Stimulated activated CD8-positive, alpha-beta memory T cell treated with anti-CD3 and anti-CD28 coated beads, Interleukin-4, amount 100 ng/mL, for 1 hour (primary cell): ENCODE measurements at places on chromosomes 11 and 22.

GRCh38 chr11:86144846-86145245, 76.0 kb upstream of the PICALM start:
- no peak for DNase-seq

DNA sequence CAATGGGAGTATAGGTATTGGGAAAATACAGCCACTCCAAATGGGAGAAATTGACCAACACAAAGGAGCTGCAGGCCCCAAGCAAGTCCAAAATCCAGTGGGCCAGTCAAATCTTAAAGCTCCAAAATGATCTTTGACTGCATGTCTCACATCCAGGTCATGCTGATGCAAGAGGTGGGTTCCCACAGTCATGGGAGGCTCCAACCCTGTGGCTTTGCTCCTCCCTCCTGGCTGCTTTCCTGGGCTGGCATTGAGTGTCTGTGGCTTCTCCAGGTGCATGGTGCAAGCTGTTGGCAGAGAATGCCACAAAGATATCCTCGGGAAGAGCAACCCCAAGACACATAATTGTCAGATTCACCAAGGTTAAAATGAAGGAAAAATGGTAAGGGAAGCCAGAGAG, 80.8 kb downstream of the IGLL5 start:
- no peak for DNase-seq

DNA sequence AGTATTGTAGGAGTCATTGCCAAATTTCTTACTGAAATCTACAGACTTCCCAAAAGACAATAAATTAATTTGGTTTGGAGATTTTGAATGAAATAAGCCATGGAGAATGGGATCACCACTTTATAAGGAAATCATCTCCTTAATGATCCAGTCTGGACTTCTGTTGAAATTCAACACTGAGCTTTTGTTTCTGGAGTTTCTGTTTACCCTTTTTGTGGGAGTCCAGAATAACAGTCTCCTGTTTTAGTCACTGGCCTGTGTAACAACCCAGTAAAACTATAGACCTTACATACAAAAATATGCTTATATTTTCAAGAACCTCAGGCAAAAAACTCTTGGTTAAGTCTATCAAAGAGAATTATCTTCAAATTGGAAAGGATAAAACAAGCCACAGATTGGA, 321.7 kb upstream of the PLET1 start:
- DNase-seq, result no peak

GRCh38 chr11:122421702-122422101, 233.8 kb upstream of the UBASH3B start:
- no peak for DNase-seq

- DNase-seq, result no peak
Observed at GRCh38 chr11:26027887-26028286, 304.0 kb upstream of the ANO3 start.

DNA sequence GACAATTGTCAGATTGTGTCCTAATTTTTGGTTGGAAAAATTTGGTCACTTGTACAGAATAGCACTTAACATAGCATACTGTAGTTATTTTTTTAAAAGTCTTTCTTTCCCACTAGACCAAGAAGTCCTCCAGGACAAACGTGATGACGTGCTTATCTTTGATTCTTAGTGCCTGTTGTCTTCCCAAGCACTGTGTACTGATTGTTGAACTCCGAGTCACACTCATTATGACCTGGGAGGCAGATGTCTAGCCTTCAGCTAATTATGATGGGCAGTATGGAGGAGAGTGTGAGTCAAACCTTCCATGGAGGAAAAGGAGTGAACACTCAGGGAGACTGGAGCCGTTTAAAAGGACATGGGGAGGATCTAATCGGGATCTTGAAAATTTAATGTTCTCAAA, 119.8 kb downstream of the SPON1 start:
- no peak for DNase-seq

DNA sequence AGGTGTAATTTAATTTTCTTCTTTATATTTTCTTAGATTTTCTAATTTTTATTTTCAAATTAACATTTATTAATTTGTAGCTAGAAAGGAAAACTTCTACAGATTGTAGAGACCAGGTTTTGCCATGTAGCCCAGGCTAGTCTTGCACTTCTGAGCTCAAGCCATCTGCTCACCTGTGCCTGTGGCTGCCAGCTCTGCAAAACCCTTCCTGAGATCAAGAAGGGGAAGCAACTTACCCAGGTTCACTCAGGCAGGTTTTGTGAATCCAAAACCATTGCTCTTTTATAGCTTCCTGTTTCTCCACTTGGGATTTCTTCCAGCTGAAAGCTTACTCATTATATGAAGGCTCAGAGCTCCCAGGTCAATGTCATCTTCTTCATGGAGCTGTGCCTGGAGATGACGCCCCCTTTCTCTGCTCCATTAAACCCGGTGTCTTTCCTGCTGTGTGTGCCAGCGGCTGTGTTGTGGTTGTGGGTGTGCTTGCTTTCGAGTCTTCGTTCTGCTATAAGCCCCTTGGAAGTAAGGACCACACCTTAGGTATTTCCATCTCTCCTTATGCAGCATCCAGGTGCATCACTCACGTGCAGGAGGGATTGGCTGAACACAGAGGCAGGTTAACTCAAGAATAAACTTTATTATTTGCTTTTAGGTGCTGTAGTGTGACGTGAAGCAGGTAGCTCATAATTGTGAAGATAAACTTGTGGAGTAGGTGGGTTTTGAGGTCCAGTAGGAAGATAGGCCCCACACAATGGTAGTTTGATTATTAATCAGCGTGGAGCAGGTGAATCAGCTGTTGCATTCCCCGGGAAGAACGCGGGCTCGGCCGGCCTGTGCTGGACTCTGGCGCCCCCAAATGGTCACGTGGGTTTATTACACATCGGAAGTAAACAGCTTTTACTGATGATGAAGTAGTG, 42.2 kb upstream of the INCENP start:
- peak; percentile 67 for DNase-seq

- no peak for DNase-seq
Observed at GRCh38 chr11:66869567-66869870, 12.7 kb downstream of the LRFN4 start.

DNA sequence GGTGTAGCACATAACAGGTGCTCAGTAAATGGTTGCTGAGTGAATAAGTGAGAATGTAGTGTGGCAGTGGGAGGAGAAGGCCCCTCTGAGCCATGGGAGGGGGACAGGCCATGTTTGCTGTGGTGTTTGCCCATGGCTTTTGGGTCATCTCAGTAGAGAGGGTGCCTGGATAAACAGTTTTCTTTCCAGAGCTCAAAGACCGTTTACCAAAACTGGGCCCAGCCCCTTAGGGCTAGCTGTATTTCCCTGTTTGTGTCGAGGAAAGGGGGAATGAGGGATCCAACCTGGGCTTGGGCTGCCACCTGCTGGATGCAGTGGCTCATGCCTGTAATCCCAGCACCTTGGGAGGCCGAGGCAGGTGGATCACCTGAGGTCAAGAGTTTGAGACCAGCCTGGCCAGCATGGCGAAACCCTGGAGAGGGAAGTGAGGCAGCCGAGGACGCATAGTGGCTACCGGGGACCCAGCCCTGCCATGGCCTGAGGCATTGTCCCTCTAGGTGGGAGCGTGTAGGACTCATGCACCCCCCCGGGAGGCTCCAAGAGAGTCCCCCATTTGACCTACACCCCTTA, 8.7 kb upstream of the LTO1 start:
- DNase-seq, result no peak

GRCh38 chr11:117722082-117722481, 74.9 kb downstream of the DSCAML1 start:
- no peak for DNase-seq

DNA sequence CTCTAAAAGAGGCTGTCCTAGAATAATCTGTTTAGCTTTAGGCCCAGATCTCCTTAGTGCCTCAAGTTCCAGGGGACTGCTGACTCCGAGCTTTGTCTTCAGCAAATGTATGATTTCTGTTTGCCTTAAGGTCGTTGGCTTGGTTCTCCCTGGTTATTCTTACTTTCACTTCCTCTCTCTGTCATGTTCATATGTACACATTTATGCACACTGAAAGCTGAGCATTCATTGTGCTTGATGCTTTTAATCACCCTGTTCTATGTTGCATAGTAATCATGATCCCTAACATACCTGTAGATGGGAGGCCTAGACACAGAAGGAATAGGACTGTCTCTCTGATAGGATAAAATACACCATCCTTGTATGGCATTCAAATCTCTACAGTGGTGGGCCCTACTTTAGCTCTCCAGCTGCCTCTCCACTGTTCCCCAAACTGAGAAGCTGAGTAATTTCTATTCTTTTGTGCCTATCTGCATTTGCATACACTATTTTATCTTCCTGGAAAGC, 7.2 kb downstream of the PPFIBP2 start:
- no peak for DNase-seq

DNA sequence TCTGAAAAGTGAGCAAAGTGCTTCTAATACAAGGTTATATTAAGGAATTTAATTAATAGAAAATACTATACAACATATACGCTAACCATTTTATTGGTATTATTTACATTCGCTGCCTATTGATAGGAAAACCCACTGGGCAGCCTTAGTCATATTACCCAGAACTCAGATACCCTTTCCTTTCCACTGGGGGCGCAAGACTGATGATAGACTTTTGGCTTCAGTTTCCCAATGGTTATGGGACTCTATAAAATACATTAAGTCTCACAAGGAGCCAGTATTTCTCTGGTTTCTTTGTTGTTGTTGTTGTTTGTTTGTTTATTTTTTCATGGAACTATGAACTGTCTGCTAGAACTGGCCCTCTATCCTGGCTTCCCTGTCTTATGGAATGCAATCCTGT, 471.1 kb upstream of the KIRREL3 start:
- DNase-seq, result no peak

DNA sequence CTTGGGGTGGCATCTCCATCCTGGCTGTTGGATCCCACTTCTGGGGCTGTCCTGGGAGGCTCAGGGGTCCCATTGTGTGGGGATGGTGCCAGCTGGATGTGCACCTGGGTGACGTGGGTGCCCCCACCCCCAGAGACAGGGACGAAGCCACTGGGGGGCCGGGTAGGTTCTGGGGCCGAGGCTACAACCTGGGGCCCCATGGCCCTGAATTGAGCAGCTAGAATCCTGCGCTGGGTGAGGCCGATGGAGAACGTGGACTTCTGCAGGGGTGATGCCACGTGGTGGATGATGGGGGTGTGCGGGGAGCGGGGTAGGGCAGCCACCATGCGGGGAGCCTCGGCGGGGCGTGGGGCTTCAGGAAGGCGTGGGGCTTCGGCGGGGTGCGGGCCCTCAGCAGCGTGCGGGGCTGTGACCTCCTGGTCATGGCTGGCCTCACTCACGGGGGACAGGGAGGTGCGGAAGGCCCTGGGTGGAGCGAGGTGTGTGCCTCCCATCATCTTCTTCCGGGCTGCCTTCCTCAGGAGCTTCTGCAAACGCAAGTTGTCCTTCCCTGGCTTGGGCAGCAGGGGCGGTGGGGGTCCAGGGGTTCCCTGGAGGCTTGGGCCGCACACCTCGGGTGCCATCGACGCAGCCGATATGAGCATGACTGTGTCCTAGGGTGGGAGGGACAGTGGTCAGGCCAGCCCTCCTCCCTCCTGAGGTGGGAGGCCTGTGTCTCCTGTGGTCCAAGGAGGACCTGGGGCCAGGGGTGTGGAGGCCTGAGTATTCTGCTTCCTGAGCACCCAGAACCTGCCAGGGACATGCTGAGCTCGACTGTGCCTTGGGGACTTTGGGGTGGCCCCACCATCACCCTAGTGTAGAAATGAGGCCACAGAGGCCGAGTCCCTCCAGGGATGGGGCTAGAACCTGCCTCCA, 1.5 kb downstream of the PRR33 start:
- DNase-seq, result no peak

DNA sequence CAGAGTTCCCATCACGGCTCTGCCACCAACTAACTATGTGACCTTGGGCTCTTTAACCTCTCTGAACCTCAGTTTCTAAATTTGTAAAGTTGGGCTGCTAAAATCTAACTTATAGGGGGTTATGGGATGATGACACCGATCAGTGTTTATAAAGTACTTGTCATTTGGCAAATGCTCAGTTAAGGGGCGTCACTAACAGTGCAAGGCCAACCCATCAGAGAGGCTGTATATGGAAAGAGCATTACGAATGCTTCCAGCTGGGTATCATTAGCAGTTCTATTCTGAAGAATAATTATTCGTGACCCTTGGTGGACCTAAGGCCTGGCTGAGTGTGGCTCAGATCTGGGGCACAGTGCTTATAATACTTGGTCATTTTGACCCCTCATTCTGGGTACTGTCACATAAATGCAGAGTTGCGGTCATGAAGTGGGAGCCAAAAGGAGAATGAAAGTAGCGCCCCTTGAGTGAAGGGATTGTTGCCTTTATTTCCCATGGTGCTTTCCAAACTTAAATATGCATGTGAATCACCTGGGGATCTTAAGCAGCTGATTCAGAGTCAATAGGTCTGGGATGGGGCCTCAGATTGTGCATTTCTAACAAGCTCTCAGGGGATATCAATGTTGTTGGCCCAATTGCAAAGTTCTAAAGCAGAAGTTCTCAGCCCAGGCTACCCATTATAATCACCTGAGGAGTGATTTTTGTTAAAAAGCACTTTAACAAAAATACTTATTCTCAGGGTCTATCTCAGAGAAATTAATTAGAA, 115.8 kb downstream of the CSNK2A3 start:
- DNase-seq, result no peak

- no peak for DNase-seq
Observed at GRCh38 chr11:120146413-120147093, 8.6 kb upstream of the TRIM29 start.

DNA sequence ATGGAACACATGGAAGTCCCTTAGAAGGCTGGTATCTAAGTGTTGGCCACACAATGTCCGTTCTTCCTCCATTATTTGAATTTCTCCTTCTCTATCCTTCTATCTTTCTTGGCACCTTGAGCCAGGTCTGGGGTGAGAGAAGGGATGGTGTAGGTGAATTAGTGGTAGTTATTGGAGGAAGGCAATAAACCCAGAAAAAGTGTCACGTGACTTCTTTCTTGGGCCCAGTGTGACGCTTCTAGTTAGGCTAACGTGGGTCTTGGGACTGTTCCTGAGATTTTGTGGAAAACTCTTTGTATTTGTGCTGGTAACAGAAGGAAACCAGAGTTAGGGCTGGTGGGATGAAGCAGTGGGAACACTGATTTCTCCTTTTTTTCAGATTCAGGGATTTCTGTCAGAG, 53.1 kb upstream of the ELF5 start:
- no peak for DNase-seq

- no peak for DNase-seq
Observed at GRCh38 chr11:35541621-35542375, 16.4 kb upstream of the PAMR1 start.

- DNase-seq, result no peak
Observed at GRCh38 chr22:28402060-28402459, 277.6 kb downstream of the TTC28 start.

DNA sequence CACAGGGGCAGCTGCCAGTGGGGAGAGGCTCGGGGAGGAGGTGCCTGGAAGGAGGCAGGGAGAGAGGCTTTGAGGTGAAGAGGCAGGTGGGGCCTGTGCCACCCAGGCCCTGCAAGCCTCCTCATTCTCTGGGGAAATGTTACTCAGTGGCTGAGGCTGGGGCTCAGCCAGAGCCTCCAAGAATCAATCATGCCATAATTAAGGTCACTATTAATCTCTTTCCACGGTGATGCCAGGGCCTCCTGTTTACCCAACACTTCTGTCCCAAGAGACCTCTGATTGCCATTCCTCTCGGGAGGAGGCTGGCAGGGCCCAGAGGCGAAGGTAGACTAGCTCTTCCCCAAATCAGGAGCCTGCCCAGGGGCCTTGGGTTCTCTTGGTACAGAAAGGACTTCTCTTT, 38.4 kb downstream of the GDPD5 start:
- no peak for DNase-seq

GRCh38 chr11:61636676-61637075, 43.5 kb upstream of the DAGLA start:
- no peak for DNase-seq

GRCh38 chr11:16001899-16002426, 354.4 kb downstream of the SOX6 start:
- DNase-seq, result no peak
